ENCODE measurements at places on chromosomes 7 and 10.

DNA sequence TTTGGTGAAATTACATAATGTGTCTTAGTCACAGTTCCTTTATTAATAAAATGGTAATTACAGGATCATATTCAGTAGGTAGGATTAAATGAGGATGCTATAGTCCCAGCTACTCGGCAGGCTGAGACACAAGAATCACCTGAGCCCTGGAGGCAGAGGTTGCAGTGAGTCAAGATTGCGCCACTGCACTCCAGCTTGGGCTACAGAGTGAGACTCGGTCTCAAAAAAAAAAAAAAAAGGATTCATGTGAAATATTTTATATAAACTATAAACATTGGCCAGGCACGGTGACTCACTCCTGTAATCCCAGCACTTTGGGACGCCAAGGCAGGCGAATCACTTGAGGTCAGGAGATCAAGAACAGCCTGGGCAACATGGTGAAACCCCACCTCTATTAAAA lies 197.9 kb downstream of the IMMP2L start:
- no peak for DNase-seq

- DNase-seq: no peak
These were observed 117.2 kb downstream of the UBE2H start for GRCh38 chr7:129835569-129835968.

DNA sequence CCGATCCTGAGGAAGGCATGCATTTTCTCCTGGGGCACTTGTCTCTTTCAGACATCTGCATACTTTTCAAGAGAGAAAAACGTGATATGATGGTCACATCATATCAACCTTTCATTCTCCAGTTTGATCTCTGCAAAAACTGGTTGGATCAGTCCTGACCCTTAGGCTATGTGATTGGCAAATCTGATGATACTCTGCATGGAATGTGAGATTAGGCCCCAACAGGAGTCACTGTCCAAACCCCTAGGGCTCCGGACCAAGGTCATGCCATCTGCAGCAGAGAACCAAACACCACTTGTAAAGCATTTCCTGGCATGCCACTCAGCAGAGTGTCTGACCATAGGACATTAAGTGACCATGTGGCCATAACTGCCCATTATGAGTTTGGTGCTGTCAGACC lies 8.6 kb downstream of the GCK start:
- no peak for DNase-seq

DNA sequence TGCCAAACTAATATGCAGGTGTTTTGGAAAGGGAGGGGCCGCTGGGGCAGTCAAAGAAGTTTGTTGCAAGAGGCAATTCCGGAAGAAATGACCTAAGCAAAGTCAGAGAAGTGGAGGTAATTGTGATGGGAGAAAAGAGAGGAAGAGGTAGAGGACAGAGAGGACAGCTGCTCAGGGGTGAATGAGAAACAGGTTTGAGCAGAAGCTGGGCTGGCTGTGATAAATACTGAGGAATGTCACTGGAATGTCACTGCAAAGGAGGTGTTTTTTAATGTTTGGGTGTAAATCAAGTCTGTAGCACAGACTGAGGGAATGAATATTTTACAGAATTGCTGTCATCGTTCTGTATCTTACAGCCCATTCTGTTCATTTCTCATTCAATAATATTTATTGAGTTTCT lies 207.2 kb downstream of the DPP6 start:
- no peak for DNase-seq

GRCh38 chr7:2516194-2516555 lies 3.4 kb upstream of the LFNG start:
- DNase-seq: no peak

- no peak for DNase-seq
These were observed 122.1 kb downstream of the BTAF1 start for GRCh38 chr10:92045641-92046106.

DNA sequence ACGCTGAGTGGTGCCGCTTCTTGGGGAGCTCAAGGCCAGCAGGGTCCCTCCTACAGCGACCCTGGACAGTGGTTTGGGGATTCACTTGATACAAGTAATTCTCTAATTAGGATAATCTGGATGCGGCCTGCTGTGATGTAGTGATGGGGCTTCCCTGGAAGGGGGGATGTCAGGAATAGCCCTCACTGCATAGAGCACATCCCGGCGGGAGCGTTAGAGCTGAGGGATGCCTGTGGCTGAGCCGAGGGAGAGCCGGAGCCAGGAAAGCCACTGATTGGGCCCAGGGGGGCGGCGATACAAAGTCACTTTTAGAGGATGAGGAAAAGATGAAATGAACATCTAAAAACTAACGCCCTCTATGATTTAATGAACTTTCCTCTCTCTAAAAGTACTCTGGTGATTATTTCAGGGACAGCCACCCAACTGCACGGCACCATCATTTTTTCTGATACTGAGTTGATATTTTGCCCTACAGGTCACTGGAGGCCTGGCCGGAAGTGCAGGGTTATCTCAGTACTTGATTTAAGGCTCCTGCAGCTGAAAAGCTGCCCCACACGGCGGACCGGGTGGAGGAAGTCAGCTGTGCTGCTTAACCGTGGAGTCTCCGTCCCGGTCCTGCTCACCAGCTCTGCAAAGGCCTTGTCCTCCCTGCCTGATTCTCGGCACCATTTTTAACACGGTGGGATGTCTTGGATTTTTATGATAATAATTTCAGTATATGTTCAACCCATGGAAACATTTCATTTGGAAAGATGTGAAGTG lies 518.8 kb downstream of the DNAJB6 start:
- DNase-seq: no peak

GRCh38 chr7:44547536-44548231 lies 6.6 kb upstream of the NPC1L1 start:
- DNase-seq: no peak

DNA sequence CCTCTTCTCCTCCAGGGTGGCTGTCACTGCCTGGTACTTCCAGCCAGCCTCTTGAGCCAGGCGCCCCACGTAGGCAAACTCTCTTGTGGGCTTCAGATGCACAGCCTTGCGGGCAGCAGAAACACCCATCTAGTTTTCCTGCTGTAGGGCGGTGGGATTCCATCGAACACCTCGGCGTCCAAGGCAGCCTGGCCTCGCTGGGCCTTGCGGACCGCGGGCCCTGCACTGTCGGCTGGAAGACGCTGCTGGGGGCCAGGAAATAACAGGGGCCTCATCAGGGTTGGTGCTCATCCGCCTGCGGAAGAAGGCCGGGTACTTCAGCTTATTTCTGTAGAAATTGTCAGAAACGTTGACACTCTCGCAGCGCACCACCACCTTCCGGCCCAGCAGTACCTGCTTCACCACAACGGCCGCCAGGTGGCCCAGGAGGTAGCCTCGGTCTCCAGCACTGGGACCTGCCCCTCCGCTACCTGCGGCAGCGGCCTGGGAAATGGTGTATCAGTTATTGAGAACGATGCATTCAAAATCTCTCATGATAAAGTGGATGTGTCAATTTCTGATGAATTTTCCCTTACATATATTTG lies 61.1 kb downstream of the WDFY4 start:
- DNase-seq: no peak

DNA sequence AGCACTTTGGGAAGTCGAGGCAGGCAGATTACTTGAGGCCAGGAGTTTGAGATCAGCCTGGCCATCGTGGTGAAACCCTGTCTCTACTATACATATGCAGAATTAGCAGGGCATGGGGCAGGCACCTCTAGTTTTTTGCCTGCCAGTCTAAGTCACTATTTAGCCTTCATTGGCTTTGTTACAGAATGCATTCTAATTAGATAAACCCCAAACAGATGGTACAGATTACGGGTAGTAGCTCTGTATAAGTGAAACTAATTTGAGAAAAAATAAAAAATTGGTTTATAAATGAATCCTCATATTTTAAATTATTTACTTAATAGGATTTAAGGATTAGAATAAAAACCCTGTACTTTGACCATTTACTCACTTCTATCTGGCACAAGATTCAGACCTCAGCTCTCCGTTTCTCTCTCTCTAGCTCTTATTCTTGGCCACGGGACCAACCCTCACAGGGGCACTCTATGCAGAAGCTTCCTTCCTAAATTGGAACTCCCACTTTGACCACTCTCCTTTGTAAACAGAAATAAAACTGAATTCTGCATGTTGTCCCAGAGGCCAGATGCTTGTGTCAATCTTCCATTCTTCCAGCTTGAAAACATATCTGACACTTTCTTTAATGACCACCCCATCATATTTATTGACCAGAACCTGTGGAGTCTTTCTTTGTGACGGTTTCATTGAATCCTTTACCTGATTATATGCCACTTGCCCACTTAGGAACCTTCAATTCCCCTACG lies 26.8 kb downstream of the BET1 start:
- peak; percentile 71 for DNase-seq

DNA sequence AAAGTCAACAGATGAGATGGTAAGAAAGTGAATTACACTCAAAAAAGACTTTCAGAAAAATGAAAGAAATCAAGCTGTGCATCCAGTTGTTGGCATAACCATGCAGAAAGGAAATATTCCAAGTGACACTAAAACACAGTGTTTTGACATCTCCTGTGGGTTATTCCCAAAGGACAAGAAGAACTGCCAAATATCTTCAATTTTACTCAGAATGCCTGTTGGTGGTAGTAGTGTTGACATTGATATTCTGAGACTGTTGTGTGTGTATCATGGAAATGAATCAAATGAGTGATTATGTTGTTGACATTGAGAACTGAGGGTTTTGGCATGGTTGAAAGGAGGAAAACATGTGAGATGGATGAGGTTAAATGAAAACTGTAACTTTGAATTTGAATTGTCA lies 196.9 kb downstream of the SH2D4B start:
- DNase-seq: no peak

- DNase-seq: no peak
These were observed 861 bp downstream of the NRBF2 start for GRCh38 chr10:63133821-63134557.

- peak; percentile 5 for DNase-seq
These were observed 381.0 kb upstream of the NRP1 start for GRCh38 chr10:33715303-33715975.

DNA sequence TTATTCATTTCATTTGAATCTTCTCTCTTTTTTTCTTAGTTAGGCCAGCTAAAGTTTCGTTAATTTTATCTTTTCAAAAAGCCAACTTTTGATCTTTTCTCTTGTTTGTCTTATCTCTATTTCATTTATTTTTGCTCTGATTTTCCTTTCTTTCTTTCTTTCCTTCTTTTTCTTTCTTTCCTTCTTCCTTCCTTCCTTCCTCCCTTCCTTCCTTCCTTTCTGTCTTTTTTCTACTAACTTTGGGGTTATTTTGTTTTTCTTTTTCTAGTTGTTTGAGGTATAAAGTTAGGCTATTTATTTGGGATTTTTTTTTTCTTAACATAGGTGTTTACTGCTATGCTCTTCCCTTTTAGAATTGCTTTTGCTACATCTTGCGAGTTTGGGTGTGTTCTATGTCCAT lies 13.2 kb upstream of the ASB15 start:
- no peak for DNase-seq

DNA sequence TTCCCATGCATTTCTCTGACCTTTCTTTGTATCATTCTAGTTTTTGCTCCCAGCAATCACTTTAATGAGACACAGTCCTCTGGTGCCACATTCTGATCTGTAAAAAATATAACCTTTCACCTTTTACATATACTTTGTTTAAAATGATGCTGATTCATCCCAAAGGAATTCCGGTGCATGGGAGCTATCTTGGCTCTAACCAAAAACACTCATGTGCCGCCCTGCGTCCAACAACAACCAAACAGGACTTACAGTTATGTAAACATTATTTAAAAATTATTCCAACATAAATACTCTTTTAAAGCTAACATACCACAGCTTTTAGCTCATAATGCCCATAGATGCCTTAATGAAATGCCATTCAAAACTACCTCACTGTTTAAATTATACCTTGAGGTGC lies 7.7 kb upstream of the OPALIN start:
- no peak for DNase-seq

DNA sequence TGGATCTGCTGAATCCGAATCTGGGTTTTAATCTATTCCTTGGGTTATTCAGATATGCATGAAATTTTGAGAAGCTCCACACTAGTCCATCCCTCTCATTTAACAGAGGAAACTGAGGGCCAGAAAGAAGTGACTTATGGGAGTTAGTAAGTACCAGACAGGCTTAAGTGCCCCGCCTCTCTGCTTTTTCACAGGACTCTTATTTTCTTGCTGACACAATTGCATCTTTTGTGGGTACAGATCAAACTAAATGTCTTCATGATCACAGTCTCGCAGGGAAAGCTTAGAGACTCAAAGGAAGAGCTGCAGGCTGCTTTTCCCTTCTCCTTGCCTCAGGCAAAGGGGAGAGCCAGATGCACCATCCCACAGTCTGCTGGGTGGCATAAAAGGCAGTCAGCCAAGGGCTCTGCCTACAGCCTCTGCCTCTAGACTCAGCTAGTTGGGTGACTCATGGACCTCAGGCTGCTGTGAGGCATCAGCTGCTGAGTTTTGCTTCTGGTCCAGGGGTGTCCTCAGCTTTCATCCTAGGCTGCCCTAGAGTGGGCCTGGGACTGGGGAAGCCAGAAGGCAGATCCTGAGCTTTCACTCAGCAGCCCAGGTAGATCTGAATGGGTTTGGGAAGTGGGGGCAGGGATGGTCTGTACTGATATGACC lies 11.6 kb downstream of the GOLGA7B start:
- no peak for DNase-seq

- no peak for DNase-seq
These were observed 139.1 kb downstream of the AHR start for GRCh38 chr7:17437586-17437985.

DNA sequence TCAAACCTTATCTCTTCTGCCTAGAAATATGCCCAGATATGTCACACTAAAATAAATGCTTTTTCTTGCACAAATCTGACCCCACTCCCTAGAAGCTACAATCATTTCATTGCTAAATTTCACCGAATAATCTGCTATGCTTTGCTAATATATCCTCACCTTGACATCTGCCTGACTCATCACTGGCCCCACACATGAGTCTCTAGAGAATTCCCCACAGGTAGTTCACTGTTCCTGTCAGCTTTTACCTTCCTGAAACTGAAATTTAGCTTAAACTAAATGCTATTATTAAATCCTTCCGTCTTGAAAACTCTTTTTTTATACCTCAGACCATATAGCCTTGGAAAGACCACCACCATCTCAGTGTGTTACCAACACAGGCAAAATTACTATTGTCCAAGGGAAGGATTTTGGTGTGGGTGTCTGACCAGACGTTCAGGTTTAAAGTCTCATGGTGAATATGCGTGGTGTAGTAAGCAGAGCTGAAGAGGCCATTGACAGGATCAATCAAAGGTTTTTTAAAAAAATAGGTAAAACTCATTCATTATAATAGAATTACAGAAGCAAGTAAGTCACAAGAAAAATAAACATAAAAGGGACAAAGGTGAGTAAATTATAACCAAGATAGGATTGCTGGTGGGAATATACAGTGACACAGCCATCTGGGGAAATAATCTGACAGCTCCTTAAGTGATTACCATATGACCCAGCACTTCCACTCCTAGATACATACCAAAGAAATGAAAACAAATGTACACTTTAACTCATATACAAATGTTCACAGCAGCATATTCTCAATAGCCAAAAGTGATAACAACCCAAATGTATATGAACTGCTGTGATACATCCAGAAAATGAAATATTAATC lies 173.5 kb downstream of the KMT2E start:
- DNase-seq: peak; percentile 27

DNA sequence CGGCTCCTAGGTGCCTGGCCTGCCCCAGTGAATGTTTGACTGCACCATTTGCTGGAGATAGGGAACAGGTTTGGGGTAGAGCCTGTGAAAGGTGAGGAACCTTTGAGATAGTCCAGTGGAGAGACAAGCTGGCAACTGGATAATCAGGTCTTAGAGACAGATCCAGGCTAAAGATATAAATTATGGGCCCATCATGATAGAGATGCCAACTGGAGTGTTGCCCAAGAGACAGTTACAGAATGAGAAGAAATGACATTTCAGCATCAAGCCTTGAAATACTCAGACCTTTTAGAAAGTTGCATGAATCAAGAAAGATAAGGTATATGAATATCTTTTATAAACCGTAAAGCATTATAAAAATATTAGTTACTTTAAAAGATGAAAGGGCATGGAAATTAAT lies 27.1 kb downstream of the CREB3L2 start:
- DNase-seq: no peak
